ENCODE measurements at places on chromosomes 2 and 18.

DNA sequence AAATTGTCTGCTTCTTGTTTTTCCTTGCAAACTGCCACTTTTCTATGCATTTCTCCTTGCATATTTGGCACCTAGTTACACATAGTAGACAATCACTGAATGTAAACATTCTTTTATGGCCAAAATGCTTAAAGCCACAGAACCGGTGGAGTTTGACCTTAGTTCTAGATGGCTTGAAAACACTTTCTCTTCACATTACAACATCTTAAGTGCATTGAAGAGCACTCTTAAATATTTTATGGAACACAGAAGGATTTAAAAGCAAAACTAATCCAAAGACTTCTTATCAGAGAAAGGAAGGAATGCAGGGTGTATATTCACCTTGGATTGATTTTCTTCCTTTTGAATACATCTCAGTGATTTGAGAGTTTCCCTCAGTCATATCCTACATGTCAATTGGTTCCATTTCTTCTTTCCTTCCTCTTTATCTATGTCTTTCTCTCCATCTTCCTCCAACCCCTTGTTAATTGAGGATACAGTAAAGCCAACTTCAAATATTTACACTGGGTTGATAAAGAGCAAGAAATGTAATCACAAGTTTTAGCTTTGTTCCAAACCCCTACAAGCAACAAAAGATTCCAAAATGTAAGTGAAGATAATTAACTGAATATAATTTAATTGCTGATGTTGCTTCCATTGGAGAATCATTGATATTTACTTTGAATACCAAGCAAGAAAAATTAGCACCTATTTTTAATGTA lies 548.0 kb downstream of the CNTNAP5 start:
- no peak for DNase-seq

- DNase-seq: no peak
Observed at GRCh38 chr2:26706616-26707473, 14.3 kb downstream of the KCNK3 start.

GRCh38 chr2:11100976-11101375 lies 54.3 kb upstream of the SLC66A3 start:
- DNase-seq: no peak

- DNase-seq: no peak
Observed at GRCh38 chr2:173828189-173829142, 136.7 kb downstream of the SP3 start.

- no peak for DNase-seq
Observed at GRCh38 chr2:98895901-98896300, 40.1 kb downstream of the CRACDL start.

GRCh38 chr2:174153757-174154680 lies 94.3 kb downstream of the OLA1 start:
- DNase-seq: no peak

DNA sequence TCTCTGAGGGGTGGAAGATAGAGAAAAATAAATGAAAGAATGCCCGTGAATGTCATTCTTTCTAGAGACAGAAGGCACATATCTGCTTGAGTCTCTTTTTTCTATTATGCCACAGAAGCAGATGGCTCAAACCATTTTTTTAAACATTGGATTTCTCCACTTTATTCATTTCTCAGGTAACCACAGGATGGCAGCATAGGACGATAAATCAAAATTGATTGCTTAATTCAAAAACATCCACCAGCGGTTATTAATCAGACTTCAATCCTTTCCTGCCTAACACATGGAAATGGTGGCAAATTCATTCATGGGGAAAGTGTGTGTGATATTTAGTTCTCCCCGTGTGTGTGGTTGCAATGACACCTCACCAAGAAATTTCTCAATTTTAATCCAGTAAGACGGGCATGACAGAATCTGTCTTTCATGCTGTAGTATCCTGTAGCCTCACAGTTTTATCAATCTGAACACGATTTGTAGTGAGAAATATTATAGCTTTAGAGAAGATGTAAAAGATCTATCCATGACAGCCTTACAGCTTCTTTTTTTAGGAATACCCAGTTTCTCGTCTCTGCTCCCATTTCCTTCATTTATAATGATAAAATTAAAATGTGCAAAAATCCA lies 72.2 kb downstream of the DSC3 start:
- no peak for DNase-seq

DNA sequence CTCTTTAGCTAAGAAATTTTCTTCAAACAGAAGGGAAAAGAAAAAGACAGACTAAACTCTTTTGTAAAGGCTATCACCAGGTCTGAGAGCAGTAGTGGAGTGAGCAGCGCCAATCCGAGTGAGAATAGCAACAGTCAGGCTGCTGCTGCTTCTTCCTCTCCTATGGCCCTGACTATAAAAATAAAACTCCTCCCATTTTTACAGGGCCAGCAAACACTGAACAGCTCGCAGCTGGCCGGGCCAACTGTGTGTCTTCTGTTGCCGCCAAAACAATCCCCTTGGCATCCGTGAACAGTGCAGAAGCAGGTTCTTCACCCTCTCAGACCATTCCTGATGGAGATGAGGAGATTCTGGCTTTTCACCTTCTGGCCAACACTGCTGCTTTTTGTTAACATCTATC lies 124.5 kb downstream of the CNTNAP5 start:
- no peak for DNase-seq

GRCh38 chr2:128473175-128474035 lies 154.7 kb upstream of the HS6ST1 start:
- DNase-seq: no peak

DNA sequence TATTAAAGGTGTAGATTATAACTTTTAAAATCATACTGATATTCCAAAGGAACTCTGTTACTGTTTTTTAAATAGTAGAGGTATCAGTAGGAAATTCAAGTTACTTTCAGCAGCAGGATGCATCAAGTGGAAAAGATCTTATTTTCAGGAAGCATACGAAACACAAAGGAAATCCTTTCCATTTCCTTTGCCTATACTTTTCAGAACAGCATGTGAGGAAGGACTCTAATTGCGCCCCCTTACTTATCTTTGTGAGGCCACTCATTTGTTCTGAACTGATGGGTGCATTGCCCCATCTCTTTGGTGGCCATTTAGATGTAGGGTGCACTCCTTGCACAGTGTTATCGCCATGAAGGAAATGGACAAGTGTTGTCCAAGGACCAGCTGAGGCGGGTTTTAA lies 145.3 kb downstream of the BABAM2 start:
- no peak for DNase-seq

DNA sequence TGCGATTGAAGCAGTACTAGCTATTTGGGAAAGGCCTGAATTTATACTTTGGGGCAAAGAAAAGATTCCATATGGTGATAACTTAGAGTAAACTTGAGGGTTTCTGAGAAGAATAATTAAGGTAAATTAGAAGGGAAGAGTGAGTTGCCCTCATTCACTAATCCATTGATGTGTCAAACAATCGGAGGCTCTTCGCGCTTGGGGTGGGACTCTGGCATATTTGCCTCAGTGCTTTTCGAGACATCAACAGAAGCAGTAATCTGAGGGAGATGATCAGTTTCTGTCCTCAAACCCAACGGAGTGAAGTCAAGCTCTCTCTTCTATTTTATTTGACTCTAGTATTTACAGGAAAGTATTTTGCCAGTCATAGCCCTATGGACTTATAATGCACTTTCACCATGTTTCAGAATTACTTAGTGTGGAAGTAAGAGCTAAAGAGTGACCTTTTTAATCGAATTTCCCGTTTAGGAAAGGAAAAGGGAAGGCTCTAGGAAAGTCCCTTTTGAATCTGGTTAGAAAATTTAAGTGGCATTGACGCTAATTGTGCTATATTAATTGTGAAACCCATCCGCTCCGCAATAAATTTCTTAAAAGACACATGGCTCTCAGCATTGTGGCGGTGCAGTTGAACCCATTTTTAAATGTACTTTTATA lies 1.3 kb downstream of the RAB10 start:
- no peak for DNase-seq

DNA sequence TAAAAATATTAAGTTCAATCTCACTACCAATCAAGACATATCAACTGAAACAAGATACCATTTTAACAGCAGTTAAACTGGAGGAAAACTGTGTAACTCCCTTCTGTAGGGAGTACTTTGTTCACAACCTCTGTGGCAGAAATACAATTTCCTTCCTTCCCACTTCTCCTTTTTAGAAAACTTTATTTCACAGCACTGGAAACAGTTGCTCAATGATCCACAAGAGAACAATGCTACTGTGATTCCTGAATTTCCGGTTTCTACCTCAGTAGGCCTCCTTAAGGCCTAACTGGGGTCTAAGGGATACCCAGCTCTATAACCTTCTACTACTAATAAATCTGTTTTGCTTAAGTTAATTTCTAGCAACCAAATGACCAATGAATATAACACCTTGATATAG lies 14.1 kb downstream of the TLK1 start:
- DNase-seq: no peak

GRCh38 chr18:11308499-11308898 lies 159.1 kb upstream of the PIEZO2 start:
- DNase-seq: no peak

DNA sequence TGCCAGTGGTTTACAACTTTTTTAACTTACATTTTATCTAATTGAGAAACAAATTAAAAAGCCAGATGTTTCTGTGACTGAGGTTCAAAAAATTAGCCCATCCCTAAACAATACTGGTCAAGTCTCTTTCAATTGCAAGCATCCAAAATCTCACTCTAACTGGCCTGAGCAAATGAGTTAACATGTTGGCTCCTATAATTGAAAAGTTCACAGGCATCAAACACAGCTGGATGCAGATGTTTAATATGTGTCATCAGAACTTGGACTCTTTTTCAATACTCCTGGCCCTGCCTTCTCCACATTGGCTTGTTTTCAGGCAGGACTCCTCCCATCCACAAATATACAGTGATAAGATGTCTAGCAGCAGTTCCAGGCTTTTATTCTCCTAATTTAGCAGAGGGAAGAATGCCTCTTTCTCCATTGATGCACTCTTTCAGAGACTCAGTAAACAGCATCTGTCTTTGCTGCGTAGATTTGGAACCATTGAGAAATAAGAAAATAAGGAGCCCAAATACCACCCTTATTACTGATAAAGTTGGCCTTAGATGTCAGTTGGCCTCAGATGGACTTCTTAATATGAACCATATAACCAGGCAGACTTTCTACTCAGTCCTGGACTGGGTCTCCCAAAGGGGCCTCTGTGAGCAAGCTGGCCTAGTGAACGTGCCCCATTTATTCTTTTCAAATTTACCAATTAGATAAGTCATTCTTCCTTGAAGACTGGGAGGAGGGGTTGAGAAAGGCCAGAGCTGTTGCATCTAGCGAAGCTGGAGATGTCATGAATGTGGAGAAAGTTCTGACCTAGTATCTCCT lies 30.4 kb upstream of the FN1 start:
- no peak for DNase-seq

GRCh38 chr2:116057538-116057937 lies 1615.1 kb downstream of the DPP10 start:
- DNase-seq: no peak

GRCh38 chr2:172901913-172902312 lies 166.3 kb downstream of the RAPGEF4 start:
- no peak for DNase-seq

- DNase-seq: no peak
Observed at GRCh38 chr2:136135921-136136906, 18.3 kb upstream of the CXCR4 start.

- DNase-seq: no peak
Observed at GRCh38 chr18:3623769-3624545, 174.0 kb downstream of the TGIF1 start.

GRCh38 chr2:236688157-236688556 lies 118.5 kb downstream of the ACKR3 start:
- DNase-seq: no peak

GRCh38 chr2:19785447-19785846 lies 116.3 kb downstream of the TTC32 start:
- no peak for DNase-seq

DNA sequence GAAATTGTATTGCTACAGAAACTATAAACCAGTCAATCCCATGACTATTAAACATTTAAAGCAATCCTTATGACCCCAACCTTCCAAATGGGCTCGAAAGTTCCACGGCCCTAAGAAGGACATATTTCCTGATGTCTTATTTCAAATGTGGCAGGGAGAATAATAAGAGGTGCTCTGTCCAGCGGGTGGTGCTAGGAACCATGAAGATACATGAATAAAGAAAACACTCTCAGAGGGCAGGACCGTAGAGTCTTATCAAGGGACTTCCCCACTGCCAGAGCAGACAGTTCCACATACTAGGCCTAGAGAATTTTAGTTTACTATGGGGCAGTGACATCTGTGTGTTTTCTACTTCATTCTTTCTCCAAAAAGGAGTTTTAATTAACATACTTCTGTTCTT lies 187.1 kb upstream of the PIK3C3 start:
- DNase-seq: no peak

DNA sequence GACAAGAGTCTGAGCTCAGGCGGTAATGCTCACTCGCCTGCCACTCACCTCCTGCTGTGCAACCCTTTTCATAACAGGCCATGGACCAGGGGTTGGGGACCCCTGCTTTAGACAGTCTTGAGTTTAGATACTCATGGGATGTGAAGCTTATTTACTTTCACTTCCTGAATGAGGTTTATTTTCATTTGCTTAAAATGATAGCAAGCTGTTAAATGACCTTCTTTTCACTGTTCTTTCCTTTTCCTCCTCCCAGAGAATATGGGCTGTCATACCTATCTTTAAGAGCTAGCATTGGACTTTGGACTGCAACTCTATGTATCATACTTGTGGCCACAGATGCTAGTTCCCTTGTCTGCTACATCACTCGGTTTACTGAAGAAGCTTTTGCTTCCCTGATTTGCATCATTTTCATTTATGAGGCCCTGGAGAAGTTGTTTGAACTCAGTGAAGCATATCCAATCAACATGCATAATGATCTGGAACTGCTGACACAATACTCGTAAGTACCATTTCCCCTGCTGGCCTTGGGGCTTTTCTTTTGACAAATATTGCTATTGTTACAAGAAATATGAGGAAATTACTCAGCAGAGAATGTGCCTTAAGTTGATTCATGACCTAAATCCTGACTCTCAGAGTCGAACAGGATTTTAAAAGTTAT lies 168.5 kb downstream of the DPP4 start:
- DNase-seq: peak; percentile 53

DNA sequence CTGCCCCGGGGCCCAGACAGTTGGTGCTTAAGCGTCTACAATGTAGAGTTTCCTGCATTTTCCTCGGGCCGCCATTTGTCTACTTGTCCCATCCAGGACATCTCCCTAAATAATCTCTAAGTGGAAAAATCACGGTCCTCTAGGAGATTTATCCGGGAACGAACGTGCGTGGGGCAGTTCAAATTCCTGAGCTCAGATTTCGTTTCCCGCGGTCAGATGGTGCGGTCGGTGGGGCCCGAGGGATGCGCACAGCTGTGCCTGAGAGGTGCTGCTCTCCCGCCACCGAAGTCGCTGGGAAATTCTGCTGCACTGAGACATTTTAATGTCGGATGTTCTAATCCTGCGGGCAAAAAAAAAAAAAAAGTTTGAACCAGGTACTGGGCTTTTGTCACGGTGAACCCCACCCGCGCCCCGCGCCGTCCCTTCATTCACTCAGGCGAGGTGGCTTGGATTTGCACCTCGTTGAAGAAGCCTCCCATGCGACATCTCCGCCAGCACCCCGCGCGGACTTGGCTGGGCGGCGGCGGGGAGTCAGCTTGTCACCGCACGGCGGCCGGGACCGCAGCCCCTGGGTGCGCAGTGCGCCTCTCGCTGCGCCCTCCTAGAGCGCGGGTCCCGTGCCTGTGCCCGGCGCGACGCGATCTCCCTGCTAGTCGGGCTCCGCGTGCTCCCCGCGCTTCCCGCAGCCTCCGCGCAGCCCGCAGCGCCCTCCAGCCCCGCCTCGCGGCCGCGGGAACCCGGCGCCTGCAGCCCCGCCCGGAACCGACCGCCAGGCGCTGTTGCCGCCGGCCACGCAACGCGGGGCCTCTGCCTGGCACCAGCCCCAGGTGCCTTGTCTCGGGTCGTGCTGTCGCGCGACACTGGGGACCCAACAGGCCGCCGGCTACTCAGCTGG lies 191.9 kb upstream of the TCF4 start:
- no peak for DNase-seq

GRCh38 chr2:107712857-107713256 lies 113.8 kb upstream of the RGPD4 start:
- DNase-seq: no peak

All from stimulated activated effector memory CD8-positive, alpha-beta T cell treated with anti-CD3 and anti-CD28 coated beads, Interleukin-12 subunit alpha, Interleukin-12 subunit beta, amount 100 ng/mL, for 72 hours (primary cell).